Right renal cortex interstitium (tissue), 3 donors: ENCODE measurements at places on chromosomes 7 and 10.

DNA sequence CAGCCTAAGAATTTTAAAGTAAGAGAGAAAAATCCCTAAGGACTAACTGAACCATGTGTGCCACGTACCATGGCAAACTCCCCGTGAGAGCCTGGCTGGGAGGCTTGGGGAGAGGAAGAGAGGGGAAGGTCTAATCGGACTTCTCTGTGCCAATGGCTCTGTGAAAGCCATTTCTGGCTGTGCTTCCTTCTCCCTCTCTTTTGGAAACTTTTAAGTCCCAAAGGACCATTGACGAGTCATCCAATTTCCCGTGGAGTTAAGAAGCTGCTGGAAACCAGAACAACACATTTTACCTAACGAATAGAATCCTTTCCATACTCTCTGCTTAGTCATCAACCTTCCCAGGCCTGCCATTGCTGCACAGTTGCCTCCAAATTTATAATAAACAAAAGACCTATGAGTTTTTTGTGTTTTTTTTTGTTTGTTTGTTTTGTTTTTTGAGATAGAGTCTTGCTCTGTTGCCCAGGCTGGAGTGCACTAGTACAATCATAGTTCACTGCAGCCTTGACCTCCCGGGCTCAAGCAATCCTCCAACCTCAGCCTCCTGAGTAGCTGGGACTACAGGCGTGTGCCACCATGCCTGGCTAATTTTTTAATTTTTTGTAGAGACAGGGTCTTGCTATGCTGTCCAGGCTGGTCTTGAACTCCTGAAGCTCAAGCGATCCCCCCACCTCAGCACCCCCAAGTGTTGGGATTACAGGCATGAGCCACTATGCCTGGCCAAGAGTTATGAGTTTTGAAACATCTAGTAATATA lies 13.2 kb downstream of the LAMB1 start:
- DNase-seq, result no peak

- no peak for DNase-seq
Measured at GRCh38 chr7:86978808-86979506, 80.5 kb downstream of the ELAPOR2 start.

DNA sequence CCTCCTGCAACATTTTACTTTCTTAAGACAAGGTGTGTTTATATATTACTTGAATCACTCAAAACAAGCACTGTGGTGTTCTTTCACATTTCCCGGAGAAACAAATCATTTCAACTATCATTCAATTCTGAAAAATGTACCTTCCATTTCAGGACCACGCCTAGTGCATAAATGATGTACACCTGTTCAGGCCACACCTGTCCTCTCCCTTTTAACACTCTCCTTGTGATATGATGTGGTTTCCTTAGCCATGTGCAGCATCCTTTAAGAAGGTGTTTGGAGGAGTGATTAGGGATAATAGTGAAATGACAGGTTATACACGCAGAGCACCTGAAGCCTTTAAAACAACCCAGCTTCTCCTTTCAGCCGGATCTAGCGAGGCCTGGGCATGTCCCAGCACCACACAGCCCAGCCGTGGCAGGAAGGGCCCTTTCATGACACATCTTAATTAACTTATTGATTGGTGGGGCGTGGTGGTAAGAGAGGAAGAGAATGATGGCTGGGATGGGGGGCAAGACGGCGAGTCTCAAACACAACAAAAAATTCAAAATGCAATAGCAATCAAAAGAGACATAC lies 26.9 kb downstream of the ABLIM1 start:
- no peak for DNase-seq

DNA sequence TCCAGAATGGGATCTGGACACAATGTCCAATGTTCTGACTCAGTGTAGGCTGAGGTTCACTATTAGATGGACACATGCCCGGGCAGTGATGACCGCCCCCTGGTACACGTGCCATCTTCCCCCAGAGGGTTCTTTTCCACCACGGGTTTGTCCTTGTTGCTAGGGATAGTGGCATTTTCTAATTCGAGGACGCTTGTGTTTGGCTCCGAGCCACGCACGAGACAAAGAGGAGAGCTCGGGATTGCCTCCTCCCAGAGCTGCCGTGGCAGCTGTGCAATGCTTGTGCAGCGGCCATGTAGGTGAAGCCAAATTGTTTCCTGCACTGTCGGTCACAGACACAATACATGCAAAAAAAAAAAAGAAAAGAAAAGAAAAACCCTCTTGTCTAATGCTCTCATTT lies 207.5 kb downstream of the PAXIP1 start:
- no peak for DNase-seq

DNA sequence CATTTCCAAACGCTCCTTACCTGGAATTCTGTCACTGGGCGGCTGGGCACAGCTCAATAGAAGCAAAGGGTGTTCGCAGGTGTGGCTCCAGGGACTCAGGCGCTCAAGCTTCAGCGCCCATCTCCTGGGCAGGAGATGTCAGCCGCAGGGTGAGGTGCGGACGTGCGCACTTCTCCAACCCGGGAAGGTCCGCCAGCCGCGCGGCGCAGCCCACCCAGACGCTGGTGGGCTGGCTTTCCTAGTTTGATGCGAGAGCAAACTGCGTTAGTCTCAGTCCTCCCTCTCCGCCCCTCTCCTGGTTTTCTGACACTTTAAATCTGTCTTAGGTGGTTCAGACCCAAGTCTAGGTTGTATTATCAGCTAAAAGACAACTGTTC lies 267 bp downstream of the CALCR start:
- no peak for DNase-seq

DNA sequence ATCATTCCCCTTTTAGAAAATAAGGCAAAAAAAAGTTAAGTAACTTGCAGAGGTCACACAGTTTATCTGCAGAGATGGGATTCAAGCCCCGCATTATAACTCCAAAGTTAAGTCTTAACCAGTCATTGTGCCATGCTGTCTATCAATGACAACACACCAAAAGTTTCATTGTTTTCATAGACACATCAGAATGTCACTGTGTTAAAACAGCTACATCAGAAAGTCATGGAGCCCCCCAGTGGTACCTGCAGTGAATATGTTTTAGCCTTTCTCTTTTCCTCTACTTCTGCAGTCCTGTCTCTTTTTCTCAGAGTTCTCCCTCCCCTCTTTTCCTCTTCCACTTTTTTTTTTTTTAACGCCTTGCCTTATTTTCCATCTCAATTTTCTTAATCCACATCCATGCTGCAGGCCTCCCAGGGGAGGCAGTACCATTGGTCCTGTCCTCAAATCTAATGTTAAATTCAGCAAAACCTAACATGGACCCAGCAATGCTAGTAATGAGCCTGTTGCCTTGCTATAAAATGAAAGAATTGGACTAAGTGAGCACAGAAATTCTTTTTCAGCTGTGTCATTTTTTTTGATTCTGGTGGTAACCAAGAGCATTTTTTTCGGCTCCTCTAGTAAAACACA lies 3.8 kb upstream of the NRCAM start:
- DNase-seq, result no peak

DNA sequence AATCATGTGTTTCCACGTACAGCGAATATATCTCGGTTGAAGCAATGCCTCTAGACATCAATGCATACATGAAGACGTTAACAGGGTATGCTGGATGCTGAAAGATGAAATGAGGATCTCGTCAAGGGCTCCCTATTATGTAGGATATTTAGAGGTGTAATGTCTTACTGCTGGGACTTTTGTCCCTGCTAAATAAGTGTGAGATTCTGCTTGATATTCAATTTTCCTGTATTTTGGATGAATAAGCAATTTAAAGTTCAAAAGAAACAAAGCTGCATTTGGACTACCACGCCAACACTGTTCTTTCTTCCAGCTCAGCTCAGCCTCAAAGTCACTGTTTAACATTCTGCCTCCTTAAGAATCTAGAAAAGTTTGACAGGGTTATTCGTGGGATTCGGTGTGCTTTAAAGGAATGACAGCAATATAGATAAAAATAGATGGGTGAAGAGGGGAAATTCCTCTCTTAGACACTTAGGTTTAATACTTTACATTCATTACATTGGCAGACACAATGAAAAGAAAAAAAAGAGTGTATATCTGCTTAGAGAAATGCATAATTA lies 110.1 kb upstream of the RHEB start:
- DNase-seq, result no peak

DNA sequence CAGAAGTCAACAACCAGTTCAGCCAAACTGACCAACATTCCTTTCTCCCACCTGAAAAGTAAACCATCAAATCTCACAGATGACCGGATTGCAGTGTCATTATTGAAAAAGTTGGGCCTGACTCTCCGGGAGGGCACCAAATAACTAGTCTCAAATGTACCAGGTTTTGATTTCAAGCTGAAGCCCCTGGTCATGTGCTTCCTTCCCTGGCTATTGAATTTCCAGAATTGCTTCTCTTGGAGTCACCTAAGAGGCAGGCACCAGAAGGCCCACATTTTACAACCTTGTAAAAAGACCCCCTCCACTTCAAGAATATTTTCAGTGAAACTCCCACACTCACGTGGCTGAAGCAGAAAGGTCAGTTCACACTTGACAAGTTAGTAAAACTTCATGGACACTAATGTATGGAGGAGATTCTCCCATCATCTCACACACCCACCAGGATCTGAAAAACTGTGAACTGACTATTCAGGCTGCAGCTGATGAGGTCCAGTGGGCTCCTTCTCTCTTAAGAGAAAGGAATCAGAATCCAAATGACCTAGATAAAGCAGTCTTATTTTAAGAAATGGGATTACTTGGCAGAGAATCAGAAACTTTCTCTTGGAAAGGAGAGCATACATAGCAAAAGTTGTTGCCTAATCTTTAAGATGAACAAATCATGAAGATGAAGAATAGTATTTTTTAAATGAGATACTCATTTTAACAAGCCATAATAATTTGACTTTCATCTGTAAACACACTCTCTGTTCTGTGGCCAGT lies 53.6 kb downstream of the DLD start:
- DNase-seq, result no peak

- DNase-seq, result no peak
Measured at GRCh38 chr10:43846187-43846680, 197.6 kb upstream of the ZNF32 start.

GRCh38 chr7:51629206-51629605 lies 312.6 kb upstream of the COBL start:
- no peak for DNase-seq

- no peak for DNase-seq
Measured at GRCh38 chr7:85011127-85011526, 175.7 kb downstream of the SEMA3D start.

GRCh38 chr7:152399344-152399743 lies 36.5 kb downstream of the KMT2C start:
- DNase-seq, result no peak

- DNase-seq, result no peak
Measured at GRCh38 chr10:37488792-37489657, 363.6 kb downstream of the ANKRD30A start.

DNA sequence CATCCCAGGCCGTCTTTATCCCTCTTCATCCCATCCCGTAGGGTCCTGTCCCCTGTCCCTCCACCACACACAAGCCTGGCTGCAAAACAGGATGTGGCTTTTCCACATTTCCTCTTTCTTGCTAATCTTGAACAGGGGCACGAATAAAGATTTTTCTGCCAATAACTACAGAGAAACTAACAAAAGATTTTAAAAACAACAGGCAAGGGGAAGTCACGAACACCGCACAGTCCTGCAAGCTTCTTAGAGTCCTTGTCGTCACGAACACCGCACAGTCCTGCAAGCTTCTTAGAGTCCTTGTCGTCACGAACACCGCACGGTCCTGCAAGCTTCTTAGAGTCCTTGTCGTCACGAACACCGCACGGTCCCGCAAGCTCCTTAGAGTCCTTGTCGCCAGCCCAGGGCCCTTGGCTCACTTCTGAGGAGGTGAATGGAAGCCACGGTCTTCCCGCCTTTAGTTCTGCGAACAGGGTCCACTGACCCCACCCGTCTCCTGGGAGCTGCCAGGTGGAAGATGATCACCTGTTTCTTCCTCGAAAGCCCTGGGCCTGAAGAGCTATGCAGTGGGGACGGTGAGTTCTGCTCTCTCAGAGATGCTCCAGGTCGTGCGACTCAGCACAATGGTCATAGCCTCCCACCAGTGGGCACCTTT lies 10.3 kb upstream of the INSIG1 start:
- no peak for DNase-seq

GRCh38 chr7:43520201-43520600 lies 62.7 kb upstream of the STK17A start:
- no peak for DNase-seq

GRCh38 chr7:94540428-94540827 lies 30.8 kb downstream of the CASD1 start:
- no peak for DNase-seq

- DNase-seq, result no peak
Measured at GRCh38 chr7:140898786-140899536, 25.8 kb downstream of the BRAF start.

DNA sequence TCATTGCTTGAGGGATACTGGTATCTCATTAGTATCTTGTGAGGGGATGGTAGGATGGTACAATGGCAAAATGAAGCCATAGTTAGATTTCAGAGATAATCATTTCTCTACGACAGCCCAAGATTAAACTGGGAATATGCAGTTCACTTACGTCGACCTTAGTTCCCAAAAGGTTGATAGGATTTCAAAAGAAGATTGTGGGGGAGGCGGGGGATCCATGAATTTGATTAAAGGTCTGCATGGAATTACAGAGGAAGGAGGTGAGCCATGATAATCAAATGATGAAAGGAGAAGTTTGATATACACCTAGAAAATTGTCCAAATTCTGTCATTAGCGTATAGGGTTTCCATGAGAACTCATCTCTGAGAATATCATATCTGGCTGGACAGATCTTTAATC lies 206.6 kb downstream of the CELF2 start:
- no peak for DNase-seq

DNA sequence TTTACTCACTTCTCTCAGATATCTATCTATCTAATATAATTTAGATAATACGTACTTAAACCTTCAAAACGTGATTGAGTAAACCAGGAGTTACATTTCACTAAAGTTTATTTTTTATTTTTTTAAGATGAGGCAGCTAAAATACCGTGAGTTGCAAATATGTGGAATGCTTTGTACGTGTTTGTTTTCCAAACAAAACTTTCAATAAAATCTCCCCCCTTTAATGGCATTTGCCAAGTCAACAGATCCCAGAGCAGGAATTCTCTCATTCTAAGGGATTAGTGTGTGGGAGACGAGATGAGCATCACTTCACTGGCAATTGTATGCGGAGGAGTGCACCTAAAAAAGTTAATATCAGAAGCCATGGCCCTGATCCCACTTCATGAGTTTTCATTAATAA lies 53.7 kb upstream of the MAGI2 start:
- DNase-seq, result no peak

DNA sequence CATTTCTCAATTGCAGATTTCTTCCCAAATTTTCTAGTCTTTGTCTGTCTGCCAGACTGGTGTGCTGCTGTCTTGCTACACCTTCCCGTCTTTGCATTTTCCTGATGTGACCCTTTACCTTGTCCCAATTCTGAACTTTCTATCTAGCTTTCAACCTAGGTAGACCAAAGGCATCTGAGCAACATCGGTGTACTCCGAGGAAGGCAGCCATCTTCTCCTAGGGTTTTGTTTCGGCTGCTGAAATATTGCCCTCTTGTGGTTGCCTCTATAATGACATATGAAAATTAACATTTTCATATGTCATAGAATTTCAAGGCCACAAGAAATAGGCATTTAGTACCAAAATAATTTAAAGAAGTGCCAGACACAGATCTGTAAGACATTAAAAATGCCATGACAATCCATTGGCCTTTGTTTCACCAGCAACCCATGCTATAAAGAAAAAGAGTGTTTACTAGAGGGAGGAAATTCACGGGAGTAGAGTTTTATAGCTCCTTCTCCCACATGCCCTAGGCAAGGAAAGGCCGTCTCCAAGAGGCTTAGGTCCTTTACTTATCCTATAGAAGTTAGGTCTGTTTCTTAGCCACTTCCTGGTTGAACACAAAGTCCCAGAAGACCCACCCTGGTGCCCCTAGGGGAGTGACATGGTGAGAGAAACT lies 23.4 kb downstream of the OR9A2 start:
- peak; percentile 40 for DNase-seq

- DNase-seq, result no peak
Measured at GRCh38 chr7:29401769-29402168, 161.9 kb upstream of the PRR15 start.
